ENCODE measurements at places on chromosomes 13 and 19.

- DNase-seq: peak; percentile 93
Observed at GRCh38 chr13:51729866-51730553, 74.0 kb downstream of the DHRS12 start.

GRCh38 chr13:39422845-39423565 is 180.0 kb downstream of the LHFPL6 start:
- DNase-seq: peak; percentile 12

DNA sequence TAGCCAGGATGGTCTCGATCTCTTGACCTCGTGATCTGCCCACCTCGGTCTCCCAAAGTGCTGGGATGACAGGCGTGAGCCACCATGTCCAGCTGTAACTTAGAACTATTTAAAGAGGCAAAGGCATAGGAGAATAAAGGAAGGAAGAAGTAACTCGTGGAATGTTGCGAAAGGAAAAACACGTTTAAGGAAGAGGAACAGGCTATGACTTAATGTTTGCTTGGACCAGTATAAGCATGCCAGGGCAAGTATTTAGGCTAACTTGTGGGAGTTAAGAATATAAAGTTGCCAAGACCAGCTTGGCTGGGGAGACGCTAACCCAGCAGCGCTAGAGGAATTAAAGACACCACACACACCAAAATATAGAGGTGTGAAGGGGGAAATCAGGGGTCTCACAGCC is 33.5 kb downstream of the ZNF844 start:
- DNase-seq: no peak

GRCh38 chr13:97948041-97948440 is 5.4 kb upstream of the IPO5 start:
- no peak for DNase-seq
